ENCODE measurements at places on chromosomes 13 and 19.

DNA sequence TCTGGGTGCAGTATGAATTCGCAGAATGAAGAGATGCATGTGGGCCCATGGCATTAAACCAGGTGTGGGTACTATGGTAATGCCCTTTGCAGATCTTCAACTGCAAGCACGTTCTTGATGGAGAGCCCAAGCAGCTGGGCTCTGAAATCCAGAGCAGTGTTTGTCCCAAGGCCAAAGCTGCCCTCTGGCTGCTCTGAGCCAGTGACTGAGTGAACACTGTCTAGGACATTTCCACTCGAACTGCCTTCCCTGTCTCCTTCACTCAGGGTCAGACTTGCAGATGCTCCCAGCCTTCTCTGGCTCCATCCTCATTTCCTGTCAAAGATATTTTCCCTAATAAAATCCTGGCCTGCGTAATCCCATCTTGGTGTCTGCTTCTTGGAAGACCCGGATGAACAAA, 80.2 kb upstream of the GJB6 start:
- DNase-seq = no peak

- no peak for DNase-seq
These were observed 352.1 kb upstream of the SLITRK1 start for GRCh38 chr13:84234416-84234815.

DNA sequence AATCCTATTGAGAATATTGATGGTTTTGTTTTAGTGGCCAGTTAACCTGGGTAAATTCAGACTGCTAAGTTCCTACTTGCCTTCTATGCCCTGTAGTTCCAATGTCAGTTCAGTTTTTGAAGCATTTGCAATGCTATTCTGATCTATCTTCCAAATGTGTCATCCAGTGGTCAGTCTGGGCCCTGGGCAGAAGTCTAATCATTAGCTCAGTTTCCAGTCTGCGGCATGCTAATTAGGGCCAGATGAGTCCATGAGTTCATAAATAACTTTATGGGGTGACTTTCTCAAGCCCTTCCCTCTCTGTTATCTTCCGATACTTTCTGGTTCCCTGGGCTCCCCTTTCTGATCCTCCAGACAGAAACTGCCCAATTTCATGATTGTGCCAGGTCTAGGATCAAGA, 32.7 kb downstream of the FAM187B start:
- no peak for DNase-seq

GRCh38 chr19:6509118-6509971, 7.2 kb upstream of the TUBB4A start:
- DNase-seq = no peak

DNA sequence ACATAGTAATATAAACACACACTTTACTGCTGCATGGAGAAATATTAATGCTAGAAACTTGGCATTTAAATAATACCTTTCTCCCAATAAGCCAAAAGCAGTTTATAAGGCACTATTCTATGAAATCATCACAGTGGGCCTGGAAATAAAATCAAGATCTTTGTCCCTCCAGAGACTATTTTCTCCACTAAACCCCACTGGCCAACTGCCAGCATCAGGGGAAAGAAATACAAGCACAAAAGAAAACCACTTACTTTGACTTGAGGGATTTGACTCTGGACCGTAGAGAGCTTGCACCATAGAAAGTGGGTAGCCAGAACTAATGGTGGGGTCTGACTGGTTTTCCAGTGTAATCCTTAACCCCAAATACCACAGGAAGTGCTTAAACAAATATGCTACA, 71.9 kb downstream of the DCLK1 start:
- no peak for DNase-seq

- no peak for DNase-seq
These were observed 43.3 kb downstream of the EPS15L1 start for GRCh38 chr19:16428372-16429036.

DNA sequence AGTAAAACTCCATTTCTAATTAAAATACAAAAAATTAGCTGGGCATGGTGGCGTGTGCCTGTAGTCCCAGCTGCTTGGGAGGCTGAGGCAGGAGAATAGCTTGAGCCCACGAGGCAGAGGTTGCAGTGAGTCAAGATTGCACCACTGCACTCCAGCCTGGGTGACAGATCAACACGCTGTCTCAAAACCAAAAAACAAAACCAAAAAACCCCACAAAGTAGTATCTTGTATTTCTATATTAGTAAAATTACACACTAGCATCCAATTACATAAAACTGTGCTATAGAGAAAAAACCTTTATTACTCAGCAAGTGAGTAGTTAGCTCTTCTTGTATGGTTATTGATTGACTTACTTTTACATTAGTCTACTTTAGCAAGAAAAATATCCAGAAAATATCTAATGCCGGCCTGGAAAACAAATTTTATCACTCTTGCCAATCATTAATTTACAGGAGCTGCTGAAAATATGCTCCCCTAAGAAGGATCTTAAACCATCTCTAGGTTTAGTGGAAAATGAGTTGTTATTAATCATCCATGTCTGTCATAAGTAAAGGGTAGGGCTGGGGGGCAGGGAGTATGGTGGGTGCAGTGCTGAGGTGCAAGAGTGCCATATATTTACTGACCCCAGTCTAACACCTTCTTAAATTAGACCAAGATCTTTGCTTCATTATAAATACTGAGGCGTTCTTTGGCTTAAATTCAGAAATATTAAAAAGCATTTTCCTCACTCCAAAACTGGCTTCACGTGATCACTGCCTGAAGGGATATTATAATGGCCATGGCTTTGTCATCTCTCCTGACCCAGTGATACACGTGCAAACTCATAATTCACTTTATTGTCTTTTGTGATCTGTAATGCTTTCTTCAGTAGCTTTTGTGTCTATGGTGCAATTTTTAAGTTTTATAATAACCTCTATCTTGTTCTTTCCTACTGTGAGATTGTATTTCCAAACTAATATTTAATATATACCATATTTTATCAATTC, 44.1 kb downstream of the UBL3 start:
- DNase-seq = peak; percentile 27

GRCh38 chr19:49132974-49133609, 13.7 kb downstream of the PPFIA3 start:
- DNase-seq = no peak

DNA sequence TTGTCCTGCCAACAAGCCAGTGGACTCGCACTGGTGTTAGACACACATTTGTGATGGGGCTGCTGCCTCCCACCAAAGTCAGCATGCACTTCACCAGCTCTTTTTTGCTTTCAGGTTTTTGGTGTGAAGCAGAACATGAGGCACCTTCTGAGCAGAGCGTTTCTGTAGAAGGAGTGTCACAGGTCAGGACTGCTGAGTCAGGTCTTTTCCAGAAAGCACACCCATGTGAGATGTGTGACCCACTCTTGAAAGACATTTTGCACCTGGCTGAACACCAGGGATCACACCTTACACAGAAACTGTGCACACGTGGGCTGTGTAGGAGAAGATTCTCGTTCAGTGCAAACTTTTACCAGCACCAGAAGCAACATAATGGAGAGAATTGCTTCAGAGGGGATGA, 4.8 kb downstream of the ZNF304 start:
- DNase-seq = no peak

DNA sequence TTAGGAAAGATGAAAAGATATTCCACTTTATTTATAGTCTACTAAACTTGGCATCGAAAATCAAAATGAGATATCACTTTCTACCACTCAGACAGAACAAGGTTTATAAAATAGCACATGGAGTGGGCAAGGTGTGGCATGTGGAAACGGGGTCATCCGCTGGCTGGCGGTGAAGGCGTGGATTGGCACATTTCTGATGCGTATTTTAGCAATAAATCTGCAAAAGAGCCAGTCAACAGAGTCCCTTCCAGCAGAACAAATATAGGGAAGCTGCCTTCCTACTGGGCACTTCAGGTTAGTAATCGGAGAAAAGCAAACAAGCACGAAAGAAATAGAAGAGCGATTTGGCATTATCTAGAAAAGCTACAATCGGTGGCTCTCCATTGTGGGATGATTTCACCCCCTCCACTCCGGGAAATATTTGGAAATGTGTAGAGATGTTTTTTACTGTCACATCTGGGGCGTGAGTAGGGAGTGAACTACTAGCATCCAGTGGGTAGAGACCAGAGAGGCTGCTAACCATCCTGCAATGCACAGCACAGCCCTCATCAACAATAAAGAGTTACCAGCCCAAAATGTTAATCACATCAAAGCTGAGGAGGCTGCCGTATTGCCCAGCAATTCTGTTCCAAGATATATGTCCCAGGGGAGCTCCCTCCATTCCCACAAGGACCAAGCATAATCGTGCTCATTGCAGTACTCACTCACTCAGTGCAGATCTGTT, 116.1 kb upstream of the PEG3 start:
- DNase-seq = no peak

DNA sequence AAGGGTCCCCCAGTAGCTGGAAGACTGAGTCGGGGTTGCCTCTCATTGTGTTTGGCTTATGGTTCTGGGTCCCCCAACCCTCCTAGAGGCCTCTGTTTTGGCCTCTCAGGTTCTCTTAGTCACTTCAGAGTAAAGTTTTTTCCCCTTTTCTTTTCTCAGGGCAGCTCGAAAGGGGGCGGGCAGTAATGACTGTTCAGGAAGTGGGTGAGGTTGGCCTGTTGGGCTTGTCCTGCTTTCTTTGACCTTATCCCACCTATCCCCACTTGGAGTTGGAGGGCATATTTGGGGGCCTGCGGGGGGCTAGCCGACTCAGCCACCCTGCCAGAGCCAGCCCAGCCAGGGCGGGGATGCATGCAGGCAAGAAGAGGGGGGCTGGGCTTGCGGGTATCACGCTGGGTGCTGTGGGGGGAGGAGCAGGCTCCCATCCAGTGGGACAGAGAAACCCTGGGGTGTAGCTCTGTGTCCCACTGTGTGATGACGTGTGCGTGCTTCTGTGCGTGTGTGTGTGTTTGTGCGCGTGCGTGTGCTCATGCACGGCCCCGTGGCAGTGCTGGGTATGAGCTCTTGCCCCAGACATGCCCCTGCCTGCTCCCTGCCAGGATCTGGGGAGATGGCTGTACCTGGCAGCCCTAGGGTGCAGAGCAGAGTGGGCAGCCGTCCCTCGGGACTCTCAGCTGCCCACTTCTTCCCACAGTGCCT, 1.4 kb downstream of the CIC start:
- DNase-seq = peak; percentile 84

DNA sequence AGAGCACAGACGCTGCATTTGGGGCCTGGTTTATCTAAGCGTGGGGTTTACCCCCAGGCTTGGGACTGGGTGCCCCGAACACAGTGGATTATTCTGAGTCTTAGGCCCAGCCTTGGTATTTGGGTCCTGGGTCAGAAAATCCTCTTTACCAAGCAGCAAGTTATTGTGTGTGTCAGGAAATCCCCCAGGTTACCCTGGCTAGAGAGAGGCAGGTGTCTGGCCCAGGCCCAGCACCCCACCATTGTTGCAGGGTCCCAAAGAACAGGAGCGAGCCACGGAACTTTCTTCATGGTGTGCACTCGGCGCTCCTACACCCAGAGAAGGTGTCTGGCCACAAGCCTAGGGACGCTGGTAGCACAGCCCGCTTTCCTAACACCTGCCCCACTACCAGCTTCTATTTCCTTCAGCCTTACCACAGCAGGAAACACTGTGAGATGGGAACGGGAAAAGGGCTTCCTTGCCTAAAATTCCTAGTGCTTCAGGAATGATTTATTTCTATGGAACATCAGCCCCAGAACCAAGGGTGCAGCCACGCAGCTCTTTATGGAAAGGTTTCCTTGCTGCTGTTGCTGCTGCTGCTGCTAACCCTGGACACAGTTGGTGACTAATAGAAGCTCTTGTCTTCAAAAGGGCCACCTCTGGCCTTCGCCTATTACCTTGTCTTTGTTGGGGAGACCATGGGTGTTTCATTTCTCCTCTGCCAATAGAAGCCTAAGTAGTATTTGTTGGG, 7.4 kb upstream of the CDX2 start:
- no peak for DNase-seq

GRCh38 chr13:83666141-83666540, 216.1 kb downstream of the SLITRK1 start:
- DNase-seq = no peak

DNA sequence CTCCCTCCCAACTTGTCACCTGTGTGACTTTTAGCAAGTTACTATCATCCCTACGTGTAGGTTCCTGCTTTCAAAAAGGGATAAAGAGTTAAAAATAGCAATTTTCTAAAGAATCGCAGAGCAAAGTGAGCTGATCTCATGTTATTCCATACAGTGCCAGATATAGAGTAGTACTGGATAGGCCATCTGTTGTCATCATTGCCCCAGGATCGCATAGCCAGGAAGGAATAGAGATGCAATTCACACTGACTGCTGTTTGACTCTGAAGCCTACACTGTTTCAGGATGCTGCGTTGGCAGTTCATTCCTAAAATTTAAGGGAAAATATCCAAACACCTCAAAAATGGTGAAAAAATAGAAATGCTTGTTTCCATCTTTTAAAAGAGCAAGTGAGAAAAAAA, 138.9 kb downstream of the SHISA2 start:
- no peak for DNase-seq

- no peak for DNase-seq
These were observed 11.2 kb downstream of the PPP6R1 start for GRCh38 chr19:55247621-55248099.

- DNase-seq = peak; percentile 71
These were observed 2.8 kb downstream of the SWSAP1 start for GRCh38 chr19:11377237-11377636.

DNA sequence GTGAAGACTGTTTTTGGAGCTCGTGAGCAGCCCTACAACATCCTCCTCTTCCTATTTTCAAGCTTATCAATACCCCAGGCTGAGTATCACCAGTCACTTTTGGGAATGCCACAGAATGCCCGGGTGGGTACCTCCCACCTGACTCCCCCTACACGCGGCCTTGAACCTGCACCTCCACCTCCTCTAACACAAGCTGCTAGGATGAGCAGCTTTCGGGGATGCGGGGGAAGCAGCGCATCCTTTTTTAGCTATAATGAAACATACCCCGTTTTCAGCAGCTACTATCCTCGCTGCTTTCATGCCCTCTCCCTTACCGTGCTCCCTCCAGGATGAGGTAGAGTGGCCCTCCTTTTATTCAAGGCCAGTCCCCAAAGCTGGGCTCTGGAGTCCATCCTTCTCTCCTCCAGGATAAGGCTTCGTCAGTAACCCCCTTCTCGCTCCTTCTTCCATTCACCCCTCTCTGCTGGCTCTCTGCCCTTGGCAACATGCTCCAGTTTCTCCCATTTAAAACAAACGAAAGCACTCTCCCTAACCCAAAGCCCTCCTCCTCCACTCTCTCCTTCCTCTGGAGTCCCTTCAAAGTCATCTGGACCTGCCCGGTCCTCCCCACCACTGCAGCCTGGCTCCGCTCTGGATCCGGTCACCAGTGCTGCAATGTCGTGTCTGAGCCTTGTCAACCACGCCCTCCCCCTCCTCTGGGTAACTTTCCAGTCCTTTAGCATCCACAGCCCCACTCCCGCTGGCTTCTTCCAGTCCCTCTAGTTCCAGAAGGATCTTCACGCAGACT, 55.3 kb downstream of the STK24 start:
- no peak for DNase-seq

GRCh38 chr13:51929699-51930098, 67.9 kb downstream of the CCDC70 start:
- DNase-seq = no peak

DNA sequence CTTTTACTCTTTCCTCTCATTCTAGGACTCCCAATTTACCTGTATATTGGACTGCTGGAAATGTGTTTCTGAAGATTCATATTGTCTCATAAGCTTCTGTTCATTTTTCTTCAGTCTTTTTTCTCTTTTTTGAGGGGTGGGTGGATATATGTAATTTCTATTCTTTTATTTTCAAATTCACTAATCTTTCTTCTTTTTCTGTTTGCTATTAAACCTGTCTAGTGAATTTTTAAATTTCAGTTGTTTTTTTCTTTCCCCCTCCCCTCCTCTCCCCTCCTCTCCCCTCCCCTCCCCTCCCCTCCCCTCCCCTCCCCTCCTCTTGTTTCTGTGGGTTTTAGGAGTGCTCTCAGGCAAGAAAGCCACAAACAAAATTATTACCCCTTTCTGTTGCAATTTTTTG, 16.9 kb upstream of the ZNF527 start:
- no peak for DNase-seq
